ENCODE measurements at places on chromosomes 7 and 10.

GRCh38 chr7:98565103-98565502 lies 52.0 kb upstream of the NPTX2 start:
- DNase-seq: no peak

- DNase-seq: no peak
Measured at GRCh38 chr7:45098983-45099839, 10.4 kb upstream of the NACAD start.

GRCh38 chr10:124037784-124038183 lies 55.6 kb downstream of the CHST15 start:
- DNase-seq: no peak

DNA sequence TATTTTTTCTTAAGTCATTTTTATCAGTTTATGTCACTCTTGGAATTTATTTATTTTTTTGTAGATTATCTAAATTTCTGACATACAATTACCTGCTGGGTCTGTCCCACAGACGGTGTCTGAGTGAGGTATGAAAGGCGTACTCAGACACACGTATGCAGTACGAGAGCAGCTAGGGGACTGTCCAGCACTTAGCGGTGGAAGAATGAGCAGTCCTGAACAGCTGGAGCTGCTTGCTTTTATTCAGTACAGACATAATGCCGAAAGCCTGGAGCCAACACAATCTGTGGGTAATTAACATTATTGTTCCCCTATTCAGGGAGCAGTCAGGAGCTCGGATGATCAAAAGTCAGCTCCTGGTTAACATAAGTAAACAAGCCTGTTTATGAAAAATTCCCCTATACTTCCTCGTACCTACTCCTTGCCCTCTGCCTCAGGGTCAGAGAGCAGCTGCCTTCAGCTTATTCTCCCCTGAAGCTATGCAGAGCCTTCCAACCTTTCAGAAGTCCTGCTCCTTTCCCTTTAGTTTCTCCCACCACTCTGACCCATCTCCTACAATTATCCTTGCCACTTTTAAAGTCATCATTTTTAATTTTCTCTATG lies 488.0 kb upstream of the POM121L12 start:
- DNase-seq: no peak

DNA sequence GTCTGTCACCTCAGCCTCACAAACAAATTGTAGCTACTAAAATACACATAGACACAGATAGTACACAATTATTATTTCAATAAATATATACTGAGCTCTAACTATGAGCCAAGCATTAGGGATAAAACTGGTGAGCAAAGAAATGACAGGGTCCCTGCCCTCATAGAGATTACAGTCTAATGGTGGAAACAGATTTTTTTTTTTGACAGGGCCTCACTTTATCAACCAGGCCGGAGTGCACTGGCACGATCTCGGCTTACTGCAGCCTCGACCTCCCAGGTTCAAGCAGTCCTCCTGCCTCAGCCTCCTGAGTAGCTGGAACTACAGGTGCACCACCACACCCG lies 695 bp upstream of the RBM28 start:
- no peak for DNase-seq

DNA sequence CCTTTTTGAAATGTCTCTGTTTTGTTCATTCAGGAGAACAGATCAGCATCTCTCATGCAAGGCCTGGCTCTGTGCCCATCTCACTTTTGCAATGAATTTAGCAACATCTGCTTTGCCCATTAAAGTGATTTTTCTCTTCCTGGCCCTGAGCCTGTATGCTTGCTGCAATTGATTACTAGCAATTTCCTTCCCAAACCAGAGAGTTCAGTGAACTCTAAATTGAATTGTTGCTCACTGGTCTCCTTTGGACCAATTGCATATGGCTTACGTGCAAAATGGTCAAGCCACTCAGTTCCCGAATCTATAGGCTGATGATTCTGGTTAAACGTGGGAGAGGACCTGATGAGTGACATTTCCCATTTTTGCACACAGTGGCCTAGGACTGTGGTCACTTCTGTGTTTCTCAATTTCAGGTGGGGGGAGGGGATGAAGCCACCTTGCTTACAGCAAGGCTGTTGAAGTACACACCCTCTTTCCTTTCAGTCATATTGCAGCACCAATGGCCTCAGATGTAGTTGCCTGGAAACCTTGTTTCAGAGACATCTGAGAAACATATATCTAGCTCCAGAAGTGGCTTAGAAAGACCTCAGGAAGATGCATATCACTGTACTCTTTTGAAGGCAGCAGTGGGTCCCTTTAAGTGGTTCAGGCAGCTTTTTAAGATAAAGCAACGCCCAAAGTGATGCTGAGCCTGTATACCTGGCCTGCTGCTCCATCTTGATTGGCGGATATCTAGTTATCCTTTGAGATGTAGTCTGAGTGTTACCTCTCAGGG lies 201.4 kb downstream of the PTEN start:
- DNase-seq: no peak
